AG04450 (cell line): ENCODE measurements at places on chromosomes 16 and 17.
A peak's percentile ranks its signal among the peaks of the same experiment; 100 is the strongest.

GRCh38 chr16:21101631-21102420 is 48.8 kb downstream of the DNAH3 start:
- no peak for DNase-seq

- DNase-seq, result no peak
Observed at GRCh38 chr17:57507828-57508227, 237.3 kb downstream of the CCDC182 start.

GRCh38 chr16:75064403-75065148 is 52.0 kb downstream of the LDHD start:
- DNase-seq, result no peak

DNA sequence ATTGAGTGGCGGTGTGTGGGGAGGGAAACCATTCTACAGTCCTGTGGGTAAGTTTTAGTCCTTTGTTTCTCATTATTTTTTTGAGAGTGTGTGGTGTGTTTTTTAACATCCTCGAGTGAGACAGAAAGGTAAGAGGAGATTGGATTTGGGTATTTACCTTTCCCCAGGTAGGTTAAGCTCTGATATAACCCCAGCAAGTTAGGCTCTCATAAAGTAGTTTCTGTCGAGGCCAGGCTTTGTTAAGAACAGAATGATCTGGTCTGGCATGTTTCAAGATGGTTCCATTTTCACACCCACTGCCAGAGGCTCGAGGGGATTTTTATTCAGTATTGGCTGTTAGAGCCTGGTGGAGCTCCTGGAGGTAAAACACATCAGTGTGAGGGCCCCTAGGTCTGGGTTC is 62.9 kb downstream of the BCAS3 start:
- no peak for DNase-seq

GRCh38 chr17:44568945-44569858 is 11.9 kb downstream of the FZD2 start:
- no peak for DNase-seq

DNA sequence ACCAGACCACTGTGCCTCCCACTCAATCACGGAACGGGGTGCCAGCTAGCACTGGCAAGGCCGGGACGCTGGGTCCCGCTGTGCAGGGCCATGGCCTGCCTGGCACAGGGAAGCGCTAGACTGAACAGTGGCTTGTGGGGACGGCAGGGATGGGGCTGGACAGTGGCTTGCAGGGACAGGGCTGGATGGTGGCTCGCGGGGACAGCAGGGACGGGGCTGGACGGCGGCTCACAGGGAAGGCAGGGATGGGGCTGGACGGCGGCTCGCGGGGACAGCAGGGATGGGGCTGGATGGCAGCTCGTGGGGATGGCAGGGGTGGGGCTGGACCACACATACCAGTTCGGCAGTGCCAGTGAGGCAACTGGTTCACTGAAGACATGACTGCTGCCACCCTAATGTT is 32.6 kb downstream of the LMF1 start:
- DNase-seq, result no peak

DNA sequence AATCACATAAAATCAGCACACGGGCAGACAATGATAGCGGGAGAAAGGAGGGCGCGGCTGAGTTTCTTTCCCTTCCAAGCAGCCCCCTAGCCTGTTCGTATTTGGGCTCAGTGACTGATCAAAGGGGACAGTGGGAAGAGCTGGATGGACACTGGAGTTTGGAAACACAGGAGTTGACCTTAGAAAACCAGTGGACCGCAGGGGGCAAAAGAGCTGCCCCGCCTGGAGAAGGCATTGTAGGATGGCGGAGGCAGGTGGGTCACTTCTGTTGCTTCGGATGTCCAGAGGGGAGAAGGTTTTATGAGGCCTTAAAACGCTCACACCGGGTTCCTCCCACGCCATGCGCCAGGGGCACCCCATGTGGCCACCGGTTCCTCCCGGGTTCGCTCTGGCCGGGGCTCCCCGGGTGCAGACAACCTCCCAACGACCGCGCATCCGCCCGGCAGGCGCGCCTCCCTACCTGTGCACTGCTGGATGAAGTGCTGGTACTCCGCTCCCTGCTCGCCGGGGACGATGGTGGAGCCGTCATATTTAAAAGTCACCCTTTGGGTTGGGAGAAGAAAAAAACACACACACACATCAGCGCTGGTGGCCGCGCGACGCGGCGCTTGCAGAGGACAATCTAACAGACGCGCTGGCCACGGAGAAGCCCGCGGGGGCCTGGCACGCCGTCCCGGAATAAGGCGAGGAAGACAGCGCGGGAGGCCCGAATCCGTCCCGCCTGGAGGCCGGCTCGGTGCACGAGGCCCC is 662 bp downstream of the COTL1 start:
- no peak for DNase-seq

GRCh38 chr17:30586818-30587595 is 109.8 kb downstream of the GOSR1 start:
- DNase-seq, result no peak

DNA sequence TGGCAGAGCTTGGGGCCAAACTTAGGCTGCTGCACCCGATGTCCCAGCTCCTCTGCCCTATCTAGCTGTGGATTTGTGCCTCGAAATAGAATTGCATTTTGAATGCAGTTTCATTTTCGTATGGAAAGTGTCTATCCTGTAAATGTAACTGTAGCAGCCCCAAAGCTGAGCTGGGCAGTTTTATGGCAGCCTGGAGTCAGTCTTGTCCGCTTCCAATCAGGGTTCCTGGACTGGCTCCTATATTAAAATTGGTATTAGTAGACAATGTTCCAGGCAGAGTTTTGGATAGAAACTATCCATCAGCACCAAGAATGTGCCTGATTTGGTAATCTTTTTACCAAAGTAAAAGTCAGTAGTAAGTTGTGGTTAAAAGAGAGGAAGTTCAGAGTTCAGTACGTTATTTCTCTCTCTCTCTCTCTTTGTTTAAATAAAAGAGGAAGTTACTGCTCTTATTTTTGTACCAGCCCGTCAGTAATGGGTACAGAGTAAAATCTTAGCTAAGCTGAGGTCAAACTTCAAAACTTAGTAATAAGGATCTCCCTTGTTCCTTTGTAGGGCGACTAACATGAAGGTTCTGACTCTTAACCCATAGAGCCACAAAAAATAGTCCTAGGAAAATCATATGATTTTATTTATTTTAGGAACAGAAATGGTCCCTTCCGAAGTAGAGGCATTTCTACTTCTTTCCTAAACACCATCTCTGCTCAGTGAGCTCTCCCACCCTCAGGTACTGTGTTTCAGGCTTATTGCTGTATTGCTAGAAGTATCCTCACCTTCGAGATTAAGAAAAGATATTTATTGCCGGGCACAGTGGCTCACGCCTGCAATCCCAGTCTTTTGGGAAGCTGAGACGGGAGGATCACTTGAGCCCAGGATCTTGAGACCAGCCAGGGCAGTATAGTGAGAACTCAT is 28.0 kb downstream of the PRKCB start:
- DNase-seq, result no peak

GRCh38 chr17:67420994-67421393 is 43.9 kb downstream of the PITPNC1 start:
- no peak for DNase-seq

GRCh38 chr17:9802697-9803096 is 11.3 kb upstream of the DHRS7C start:
- no peak for DNase-seq

- DNase-seq, result no peak
Observed at GRCh38 chr16:86207350-86207749, 303.0 kb upstream of the FOXF1 start.

DNA sequence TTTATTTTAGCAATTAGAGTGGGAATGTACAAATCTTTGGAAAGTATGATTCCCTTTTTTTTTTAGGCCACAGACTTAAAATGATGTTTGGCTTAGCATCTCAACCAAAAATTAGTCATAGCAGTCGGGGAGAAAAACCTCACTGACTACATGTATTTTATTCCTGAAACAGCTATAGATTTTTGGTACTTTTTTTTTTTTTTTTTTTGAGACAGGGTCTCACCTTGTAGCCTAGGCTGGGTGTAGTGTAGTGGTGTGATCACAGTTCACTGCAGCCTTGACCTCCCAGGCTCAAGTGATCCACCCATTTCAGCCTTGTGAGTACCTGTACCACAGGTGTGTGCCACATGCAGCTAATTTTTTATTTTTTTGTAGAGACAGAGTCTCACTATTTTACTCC is 23.4 kb downstream of the RNFT1 start:
- no peak for DNase-seq

- no peak for DNase-seq
Observed at GRCh38 chr17:50238601-50239280, 35.5 kb upstream of the TMEM92 start.

GRCh38 chr16:46812781-46813540 is 18.0 kb downstream of the C16orf87 start:
- no peak for DNase-seq

- no peak for DNase-seq
Observed at GRCh38 chr17:82914375-82914774, 74.6 kb upstream of the ZNF750 start.

- no peak for DNase-seq
Observed at GRCh38 chr16:56669840-56670619, 416 bp downstream of the MT1H start.

DNA sequence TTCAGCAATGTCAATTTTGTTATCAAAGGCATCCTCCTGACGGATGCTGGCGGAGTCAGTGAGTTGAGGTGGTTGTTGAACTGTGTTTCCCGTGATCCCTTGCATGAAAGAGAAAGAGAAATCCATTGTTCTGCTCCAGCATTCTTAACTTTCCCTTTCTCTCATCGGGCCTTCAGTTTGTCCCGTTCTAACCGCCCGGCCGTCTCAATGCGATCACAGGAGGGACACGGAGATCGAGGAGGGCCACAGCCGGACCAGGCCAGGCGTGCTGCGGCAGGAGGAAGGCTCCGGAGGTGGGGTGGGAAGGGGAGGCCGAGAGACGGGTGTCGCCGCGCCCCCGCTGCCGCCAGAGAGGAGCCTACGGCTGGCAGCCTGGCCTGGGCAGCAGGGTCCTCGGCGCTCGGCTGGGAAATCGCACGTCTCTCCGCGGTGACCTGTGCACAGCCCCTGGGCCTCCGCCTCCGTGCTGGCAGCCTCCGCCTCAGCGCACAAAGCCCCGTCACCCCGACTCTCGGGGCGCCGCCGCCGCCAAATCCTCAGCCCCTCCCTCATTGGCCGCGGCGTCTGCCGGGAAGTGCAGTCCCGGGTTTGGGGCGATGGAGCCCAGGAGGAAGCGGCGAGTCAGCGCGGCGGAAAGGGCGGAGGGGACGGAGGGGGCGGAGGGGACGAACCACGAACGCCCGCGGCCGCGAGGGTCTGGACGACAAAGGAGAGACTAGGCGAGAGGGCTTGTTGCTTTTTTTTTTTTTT is 38.1 kb downstream of the SOST start:
- no peak for DNase-seq

- no peak for DNase-seq
Observed at GRCh38 chr16:89549007-89549700, 11.3 kb upstream of the RPL13 start.

DNA sequence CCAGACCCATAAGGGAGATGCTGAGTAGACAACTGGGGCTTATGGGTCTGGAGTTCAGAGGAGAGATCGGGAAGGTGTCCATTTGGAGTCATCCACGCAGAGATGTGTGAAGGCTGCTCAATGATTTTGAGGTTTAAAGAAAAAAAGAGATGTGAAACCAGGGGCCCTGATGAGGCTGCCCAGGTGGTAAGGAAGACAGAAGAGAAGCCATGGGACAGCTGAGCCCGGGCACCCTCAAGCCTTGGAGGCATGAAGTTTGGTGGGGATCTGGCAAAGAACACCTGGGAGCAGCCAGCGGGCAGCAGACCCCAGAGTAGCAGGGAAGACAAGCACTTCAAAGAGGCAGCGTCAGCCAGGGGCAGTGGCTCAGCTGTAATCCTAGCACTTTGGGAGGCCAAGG is 20.8 kb upstream of the MYO15B start:
- no peak for DNase-seq

- DNase-seq, result no peak
Observed at GRCh38 chr16:28986492-28986891, 1.6 kb downstream of the LAT start.

DNA sequence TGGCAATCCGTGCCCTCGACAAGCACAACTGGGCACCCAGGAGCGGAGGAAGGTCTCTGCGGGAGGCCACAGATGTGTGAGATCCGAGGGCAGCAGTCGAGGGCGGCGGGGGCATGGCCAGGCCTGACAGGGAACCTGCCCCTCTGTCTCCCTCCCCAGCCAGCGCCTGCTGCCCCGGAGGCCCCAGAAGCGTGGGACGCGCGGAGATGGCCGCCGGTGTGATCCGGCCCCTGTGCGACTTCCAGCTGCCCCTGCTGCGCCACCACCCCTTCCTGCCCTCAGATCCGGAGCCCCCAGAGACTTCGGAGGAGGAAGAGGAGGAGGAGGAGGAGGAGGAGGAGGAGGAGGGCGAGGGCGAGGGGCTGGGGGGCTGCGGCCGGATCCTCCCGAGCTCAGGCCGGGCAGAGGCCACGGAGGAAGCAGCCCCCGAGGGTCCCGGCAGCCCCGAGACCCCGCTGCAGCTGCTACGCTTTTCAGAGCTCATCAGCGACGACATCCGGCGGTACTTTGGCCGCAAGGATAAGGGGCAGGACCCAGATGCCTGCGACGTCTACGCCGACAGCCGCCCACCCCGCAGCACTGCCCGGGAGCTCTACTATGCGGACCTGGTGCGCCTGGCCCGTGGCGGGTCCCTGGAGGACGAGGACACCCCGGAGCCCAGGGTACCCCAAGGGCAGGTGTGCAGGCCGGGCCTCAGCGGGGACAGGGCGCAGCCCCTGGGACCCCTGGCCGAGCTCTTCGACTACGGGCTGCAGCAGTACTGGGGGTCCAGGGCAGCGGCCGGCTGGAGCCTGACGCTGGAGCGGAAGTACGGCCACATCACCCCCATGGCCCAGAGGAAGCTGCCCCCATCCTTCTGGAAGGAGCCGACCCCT is 1.7 kb downstream of the PERCC1 start:
- no peak for DNase-seq

- no peak for DNase-seq
Observed at GRCh38 chr16:30184096-30184890, 891 bp downstream of the CORO1A start.

- no peak for DNase-seq
Observed at GRCh38 chr16:87063543-87063942, 253.6 kb downstream of the C16orf95 start.

DNA sequence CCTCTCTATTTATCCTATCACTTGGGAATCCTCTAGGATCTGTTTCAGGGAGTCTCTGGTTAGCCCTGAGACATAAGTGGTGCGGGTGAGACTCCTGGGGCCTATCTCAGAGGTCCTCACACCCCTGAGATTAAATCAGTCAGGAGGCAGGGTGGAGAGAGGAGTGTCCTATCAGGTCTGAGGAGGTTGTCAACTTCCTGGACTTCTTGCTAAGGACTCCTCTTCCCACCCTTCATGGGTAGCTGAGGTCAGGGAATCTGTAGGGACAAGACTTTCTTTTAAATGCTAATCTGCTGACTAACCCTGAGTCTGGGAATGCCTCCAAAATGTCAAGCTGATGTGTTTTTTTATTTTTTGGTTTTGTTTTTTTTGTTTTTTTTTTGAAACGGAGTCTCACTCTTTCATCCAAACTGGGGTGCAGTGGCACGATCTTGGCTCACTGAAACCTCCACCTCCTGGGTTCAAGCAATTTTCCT is 6.6 kb upstream of the ARMC5 start:
- peak; percentile 74 for DNase-seq

GRCh38 chr17:79370126-79370525 is 240.7 kb downstream of the RBFOX3 start:
- no peak for DNase-seq
